ENCODE measurements at places on chromosomes 6 and 20.

GRCh38 chr6:3337521-3338350, 79.0 kb downstream of the PSMG4 start:
- no peak for DNase-seq

- DNase-seq, result no peak
Observed at GRCh38 chr20:21145424-21145823, 19.5 kb downstream of the KIZ start.

DNA sequence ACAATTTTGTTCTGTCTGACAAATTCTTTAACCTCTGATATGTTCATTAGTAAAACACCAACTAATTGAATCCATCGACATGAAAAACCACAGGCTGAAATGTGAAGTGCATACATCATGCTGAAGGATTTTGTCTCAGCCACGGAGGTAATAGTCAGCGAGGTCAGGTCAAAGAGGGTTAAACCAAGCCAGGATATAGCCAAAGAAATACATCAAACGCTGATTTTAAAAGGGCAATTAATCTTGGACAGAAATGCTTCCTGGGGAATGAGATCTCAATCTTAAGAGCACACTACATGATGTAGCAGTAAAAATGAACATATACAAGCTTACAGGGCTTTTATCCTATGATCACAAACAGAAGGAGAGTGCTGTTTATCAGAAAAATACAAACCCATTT, 106.7 kb downstream of the PRDM1 start:
- DNase-seq, result no peak

GRCh38 chr6:31826793-31827285, 699 bp upstream of the HSPA1B start:
- peak; percentile 29 for DNase-seq

- DNase-seq, result no peak
Observed at GRCh38 chr6:1689141-1689540, 79.4 kb downstream of the FOXC1 start.

DNA sequence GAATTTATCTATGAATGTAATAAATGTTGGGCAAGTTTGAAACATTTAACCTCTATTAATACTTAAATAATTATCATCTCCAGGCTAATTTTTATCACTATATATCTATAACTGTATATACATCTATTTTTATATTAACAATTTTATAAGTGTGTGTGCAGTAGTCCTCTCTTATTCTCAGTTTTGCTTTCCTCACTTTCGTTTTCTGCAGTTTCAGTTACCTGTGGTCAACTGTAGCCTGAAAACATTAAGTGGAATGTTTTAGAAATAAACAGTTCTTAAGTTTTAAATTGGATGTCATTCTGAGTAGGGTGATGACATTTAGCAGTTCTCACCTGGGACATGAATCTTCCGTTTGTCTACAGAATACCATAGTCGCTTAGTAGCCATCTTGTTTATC, 379.4 kb upstream of the MAN1A1 start:
- no peak for DNase-seq

- no peak for DNase-seq
Observed at GRCh38 chr6:101722991-101723579, 329.6 kb downstream of the GRIK2 start.

GRCh38 chr6:36128073-36128472, 2.2 kb upstream of the MAPK13 start:
- no peak for DNase-seq

- no peak for DNase-seq
Observed at GRCh38 chr6:152378169-152378568, 259.0 kb downstream of the SYNE1 start.

DNA sequence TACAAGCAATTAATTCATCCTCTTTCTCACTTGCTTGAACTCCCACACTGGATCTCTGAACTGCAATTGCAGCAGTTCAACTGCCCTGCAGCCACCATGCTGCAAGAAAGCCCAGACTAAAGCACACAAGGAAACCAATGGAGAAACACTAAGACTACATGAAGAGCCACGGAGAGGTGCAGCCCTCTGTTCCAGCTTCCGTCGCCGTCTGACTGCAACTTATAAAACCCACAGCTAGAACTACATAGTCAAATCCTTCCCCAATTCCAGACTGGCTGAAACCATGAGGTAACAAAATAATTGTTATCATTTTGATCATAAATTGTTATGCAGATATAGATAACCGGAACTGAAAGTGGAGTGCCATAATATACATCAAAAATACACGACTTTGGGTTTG, 21.1 kb upstream of the THEMIS start:
- no peak for DNase-seq

DNA sequence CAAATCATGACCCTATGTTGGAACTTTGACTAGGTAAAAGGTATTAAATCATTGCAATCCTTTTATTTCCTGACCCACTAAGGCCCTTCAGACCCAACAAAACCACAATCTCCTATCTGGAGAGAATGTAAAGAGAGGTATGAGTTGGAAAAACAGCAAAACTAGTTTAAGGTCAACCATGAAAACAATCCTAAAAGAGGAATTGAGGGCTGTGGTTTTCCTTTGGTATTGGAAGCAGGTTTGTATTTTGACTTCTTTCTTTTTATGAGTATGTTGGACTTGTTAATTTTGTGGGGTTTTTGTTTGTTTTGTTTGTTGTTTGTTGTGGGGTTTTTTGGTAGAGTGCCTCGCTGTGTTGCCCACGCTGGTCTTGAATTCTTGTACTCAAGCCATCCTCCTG, 4.7 kb upstream of the SEC63 start:
- no peak for DNase-seq

DNA sequence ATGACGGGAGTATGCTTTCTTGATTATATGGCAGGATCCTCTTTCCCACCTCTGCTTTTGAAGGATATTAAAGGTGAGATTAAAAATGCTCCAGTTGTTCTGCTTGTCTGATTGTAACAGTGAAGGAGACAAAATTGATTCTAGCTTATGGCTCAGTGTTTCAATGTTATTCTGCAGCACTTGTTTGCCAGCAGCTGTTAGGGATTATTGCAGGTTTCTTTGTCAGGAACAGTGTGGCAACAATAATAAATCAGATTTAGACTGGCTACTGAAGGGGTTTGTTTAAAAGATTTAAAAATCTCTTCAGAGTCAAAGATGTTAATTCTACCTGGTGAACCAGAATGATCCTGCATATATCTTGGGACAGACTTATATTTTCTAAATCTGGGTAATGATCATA, 126.9 kb downstream of the LAMA2 start:
- DNase-seq, result no peak

DNA sequence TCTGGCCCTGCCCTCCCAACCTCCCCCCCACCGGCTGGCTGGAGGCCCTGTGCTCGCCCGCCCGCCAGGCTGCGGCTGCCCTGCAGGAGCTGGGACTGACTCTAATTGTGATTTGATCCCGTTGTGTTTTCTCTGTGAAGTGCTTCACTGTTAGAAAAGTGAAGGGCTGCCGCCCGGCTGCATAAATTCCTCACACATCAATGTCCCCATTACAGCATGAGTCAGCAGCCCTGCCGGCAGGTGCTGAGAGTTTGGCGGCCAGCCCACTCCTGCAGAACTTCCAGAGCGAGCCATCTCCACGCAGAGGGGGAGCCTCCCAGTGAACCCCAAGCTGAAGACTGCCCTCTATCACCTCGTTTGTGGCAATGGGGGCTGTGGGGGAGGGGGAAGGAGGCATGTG, 137.9 kb downstream of the DLL1 start:
- no peak for DNase-seq

All from activated naive CD4-positive, alpha-beta T cell (primary cell).